Cerebellar nuclear complex (tissue), 1 donor: ENCODE measurements at places on chromosomes 5 and 9.

DNA sequence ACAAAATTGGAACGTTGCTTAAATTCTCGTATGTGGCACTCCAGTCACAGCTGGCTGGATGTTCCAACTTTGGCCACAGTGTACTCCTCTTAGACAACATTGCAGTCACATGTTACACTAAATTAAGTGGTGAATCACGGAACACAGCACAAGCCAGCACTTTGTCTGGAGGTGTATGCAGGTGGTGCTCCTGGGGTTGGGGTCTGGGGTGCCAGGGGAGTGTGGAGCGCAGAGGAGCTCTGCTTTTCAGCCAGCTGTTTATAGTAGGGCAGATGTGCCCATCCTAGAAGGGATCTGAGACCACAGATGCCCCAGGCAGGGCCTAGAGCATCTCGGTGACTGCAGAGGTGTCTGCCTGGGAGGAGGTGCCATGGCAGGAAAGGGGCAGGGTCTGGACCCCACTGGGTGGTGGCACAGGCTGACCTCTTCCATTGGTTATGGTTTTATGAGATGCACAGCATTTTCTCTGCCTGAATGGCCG lies 82.6 kb downstream of the WNK2 start:
- DNase-seq = no peak

- DNase-seq = no peak
These were observed 5.3 kb downstream of the ATOSB start for GRCh38 chr9:35110327-35110761.

DNA sequence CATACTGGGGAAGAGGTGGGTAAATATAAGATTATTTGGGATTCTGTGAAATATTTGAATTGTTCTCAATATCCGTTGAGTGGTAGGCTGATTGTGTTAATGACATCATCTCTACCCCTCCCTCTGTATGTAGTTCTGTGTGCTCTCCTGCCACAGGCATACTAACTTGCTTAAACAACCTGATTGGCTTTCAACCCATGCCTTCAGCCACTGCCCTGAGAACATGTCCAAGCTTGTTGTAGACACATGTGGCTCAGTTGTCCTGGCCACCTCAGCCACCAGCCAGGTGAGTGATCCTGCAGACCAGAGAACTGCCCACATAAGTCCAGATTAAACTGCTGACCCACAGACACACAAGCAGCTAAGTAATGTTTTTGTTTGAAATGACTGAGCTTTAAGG lies 31.1 kb downstream of the ANKS6 start:
- no peak for DNase-seq

DNA sequence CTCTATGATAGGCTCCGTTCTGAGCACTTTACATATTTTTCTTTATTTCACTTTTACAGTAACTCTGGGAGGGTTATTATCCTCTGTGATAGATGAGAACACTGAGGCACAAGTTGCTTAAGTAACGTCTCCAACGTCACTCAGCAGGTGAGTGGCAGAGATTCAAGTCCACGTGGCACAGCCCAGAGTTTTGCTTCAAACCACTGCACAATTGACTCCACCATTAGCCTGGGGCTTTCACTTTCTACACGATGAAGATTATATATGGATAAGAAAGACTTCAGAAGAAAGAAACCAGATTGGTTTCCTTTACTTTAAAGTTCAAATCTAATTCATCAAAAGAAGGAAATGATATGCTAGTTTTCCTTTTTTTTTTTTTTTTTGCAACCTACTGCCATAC lies 245.9 kb downstream of the SYK start:
- DNase-seq = no peak

DNA sequence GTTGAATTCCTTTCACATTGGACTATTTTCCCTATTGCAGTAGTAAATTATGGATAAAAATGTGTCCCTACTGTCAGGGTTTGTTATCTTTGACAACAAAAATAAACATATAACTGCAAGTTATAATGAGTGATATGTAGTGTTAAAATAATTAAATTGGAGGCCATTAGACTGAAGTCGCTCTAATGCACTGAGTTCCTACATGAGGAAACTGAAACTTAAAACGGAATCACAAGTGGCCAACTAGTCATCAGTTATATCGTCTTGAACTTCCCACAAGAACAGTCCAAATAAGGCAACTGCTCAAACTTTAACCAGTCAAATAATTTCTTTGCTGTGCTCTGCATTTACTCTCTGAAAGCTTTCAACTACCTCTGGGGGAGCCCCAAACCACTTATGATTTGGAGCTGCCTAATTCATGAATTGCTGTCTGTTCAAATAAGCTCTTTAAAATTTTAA lies 2.1 kb upstream of the IFT74 start:
- DNase-seq = no peak

DNA sequence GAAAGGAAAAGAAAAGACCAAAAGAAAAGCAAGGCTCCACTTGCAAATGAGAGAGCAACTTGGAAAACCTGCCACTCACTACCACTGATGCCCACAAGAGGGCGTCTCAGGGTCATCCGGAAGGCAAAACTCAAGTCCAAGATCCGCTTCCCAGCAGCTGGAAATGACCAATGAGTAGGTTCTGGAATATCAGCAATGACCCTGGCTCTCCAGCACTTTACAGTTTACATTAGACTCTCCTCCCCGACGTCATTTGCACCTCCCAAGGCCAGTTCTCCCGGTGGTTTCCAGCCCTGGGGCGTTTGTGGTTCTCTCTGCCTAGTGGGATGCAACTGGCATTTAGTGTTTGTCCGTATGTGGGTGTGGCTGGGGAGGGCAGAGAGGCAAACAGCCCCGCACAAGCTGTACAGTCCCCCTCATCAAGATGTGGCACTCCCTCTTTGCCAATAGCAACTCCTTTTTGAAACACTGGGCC lies 193.8 kb upstream of the ZNF618 start:
- no peak for DNase-seq
